ENCODE measurements at places on chromosomes 13 and 19.

GRCh38 chr13:60397704-60398378 lies 821 bp downstream of the TDRD3 start:
- DNase-seq = peak; percentile 1

GRCh38 chr19:23070353-23071146 lies 46.3 kb upstream of the ZNF730 start:
- no peak for DNase-seq

DNA sequence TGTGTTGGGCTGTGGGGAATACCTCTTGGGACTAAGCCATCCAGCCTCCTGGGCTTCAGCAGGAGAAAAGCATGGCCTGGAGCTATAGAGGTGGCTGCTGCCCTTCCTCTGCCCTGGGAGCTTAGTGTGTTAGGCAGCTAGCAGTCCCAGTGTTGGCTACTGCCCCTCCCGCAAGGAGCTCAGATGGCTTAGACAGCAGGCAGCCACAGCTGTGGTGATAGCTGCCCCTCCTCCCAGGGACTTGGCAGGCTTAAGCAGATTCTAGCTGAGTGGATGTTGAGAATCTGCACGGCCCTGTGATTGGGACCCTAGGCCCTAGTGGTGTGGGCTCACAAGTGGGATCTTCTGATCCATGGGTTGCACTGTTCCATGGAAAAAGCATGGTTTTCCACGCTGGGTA lies 264.5 kb downstream of the TDRD3 start:
- DNase-seq = no peak

DNA sequence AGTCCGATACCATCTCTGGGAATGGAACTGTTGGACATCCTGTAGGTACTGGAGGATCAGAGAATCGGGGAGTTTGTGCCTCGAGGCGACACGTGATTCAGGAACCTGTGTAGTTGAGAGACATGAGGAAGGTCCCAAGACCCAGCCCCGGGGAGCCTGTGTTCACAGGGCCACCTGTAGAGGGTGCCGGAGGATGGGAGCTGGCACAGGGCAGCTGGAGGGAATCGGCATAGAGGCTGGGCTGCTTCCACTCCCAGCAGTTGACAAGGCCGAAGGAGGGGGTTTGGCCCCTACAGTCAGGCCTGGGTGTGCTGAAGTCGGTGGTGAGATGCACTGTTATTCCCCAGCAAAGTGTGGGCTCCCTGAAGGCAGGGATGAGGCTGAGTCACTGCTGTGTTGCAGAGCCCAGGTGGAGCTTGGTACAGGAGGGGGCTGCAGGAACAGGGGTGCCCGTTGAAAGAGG lies 2.5 kb upstream of the ISYNA1 start:
- no peak for DNase-seq

DNA sequence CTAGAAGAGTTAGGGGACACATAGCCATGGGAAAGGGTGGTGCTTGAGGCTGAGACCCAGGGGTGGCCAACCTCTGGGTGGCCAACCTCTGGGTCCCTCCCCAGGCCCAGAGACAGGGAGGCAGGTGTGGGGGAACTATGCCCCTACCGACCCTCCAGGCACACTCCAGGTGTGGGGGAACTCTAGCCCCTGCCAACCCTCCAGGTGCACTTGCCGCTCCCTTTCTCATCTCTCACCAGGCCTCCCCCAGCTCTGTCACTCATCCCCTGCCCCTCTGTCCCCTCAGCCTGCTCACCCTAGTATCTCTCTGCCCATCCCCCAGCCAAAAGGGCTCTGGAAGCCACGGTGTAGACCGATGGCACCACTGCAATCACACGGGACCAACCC lies 10.6 kb upstream of the VSTM2B start:
- no peak for DNase-seq

- no peak for DNase-seq
Observed at GRCh38 chr19:46722004-46722380, 5.1 kb upstream of the PRKD2 start.

DNA sequence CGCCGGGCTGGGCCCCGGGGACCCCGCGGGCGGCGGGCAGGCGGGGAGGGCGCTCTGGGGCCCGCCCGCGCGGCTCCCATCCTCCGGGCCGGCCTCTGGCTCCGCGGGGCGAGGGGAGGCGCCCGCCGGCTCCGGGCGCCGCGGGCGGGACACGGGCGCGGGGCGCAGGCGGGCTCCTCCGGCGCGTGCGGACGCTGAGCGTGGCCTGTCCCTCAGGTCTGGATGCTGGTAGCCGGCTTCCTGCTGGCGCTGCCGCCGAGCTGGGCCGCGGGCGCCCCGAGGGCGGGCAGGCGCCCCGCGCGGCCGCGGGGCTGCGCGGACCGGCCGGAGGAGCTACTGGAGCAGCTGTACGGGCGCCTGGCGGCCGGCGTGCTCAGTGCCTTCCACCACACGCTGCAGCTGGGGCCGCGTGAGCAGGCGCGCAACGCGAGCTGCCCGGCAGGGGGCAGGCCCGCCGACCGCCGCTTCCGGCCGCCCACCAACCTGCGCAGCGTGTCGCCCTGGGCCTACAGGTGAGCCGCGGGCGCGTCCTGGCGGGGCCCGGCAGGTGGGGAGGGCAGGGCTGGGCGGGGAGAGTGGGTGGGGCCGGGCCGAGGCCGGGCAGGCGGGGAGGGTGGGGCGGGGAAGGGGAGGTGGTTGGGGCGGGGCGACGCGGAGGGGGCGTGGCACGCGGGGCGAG lies 420 bp downstream of the IL17D start:
- DNase-seq = peak; percentile 41

DNA sequence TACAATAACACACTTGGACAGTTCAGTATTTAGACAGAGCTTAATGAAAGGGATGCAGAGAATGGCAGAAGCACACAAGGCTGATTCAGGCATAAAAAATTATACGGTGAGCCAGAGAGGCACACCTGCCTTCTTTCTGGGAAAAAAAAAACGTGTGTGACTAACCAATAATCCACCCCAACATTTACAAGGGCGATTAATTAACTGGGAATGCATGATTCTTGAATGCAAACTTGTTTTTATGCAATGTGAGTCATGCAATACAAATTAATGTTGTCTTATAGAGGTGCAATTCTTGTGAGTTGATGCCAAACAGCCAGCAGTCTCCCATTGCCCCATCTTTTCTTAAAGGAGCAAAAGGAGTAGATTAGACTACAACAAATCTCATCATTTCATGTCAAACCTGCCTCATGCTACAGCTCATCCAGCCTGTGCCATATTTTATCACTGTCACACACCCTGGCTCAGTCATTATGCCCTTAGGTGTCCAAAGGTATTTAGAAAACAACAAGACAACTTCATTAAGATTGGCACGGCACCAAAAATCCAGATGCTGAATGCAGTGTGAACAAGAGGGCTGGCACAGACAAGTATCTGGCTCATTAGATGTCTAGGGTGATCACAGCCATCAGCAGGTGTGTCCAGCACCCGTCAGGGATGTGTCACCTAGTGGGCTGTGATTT lies 721.1 kb downstream of the EFNB2 start:
- no peak for DNase-seq

DNA sequence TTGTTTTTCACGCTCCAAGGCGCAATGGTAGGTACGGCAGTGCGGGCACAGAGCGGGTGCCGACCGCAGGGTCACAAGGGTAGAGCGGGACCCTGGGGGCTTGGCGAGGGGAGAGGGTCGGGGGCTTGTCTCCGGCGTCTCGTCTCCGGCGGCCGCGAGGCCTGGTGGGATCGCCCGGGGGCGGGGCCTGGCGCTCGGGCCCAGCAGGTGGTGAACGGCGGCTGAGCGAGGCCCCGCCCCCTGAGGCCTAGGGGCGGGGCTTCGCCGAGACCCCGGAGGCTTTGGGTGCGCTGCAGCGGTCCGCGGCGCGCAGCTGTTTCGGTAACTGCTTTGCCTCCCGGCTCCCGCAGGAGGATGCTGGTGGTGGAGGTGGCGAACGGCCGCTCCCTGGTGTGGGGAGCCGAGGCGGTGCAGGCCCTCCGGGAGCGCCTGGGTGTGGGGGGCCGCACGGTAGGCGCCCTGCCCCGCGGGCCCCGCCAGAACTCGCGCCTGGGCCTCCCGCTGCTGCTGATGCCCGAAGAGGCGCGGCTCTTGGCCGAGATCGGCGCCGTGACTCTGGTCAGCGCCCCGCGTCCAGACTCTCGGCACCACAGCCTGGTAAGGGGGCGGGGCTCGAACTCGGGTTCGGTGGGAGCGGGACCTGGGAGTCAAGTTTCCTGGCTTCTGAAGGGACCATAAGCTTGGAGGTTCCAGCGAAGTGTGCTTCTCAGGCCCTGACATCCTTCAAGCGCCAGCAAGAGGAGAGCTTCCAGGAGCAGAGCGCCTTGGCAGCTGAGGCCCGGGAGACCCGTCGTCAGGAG lies at the start of gene TSEN34:
TSEN34 (plus strand) TSS at position 298 of the 800 bp plus-strand sequence; CDS start at position 355, 57 bp downstream.
- peak; percentile 69 for DNase-seq

DNA sequence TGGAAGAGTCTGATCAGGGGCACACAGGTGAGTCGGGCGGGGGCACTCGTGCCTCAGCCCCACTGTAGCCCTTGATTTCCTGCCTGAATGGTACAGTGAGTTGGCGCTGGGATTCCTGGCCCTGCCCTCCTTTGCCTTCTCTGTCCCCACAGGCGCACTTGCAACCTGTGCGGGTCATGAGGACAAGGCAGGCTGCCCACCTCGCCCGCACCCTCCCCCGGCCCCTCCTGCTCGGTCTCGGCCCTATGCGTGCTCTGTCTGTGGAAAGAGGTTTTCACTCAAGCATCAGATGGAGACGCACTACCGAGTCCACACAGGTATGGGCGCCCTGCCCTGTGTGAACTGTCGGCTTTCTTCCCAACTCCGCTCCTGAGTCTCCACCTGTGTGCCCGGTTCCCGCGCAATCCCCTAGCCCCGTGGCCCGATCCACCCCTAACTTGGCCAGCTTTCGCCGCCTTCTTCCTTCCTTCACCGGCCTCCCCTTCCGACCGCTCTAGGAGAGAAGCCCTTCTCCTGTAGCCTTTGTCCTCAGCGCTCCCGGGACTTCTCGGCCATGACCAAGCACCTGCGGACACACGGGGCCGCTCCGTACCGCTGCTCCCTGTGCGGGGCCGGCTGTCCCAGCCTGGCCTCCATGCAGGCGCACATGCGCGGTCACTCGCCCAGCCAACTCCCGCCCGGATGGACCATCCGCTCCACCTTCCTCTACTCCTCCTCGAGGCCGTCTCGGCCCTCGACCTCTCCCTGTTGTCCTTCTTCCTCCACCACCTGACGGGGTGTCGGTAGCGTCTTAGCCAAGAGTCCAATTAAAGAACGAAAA lies 1.6 kb upstream of the KMT2B start:
- DNase-seq = no peak

- DNase-seq = no peak
Observed at GRCh38 chr19:7355151-7355820, 6.5 kb downstream of the ARHGEF18 start.

GRCh38 chr13:36130552-36131221 lies 495 bp downstream of the DCLK1 start:
- DNase-seq = no peak

- DNase-seq = no peak
Observed at GRCh38 chr19:43372462-43372861, 19.0 kb downstream of the CD177 start.

Data from stimulated activated CD8-positive, alpha-beta memory T cell treated with anti-CD3 and anti-CD28 coated beads, Interleukin-2, amount 100 ng/mL, for 1 hour (primary cell).